ENCODE measurements at places on chromosomes 6 and 20.

- no peak for DNase-seq
These were observed 9.7 kb upstream of the CCN6 start for GRCh38 chr6:112044196-112044595.

DNA sequence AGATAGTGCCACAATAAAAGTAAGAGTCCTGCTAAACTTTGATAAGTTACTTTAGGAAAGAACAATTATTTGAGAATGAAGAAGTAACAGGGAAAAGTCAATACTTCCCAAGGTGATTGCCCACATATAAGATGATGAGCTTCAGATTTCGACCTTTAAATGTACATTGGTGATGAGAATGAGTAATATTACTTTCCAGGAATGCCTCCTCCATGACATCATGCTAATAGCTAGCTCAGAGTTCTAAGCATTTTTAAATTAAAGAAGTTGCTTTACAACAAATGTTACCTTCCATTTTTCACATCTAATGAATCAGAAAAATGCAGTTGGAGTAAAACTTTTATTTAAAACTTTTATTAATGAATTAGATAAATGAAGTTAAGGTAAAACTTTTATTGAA lies 22.5 kb upstream of the OPN5 start:
- DNase-seq = no peak

DNA sequence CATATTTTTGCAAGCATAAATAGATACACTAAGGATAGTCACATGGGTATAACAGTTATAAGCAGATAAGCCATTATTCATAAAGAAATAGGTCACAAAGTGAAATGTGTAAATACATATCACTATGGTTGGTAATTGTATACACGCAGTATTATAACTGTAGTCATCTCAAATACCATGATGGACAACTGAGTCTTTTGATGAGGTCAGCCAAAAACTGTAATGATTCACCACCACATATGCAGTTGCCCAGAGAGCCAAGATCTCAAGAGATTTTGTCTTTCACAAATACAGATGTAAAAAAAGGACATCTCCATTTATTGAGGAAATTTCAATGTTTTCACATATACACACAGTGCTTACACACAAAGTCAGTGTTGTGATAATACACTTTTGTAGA lies 28.3 kb downstream of the ZNF292 start:
- no peak for DNase-seq

DNA sequence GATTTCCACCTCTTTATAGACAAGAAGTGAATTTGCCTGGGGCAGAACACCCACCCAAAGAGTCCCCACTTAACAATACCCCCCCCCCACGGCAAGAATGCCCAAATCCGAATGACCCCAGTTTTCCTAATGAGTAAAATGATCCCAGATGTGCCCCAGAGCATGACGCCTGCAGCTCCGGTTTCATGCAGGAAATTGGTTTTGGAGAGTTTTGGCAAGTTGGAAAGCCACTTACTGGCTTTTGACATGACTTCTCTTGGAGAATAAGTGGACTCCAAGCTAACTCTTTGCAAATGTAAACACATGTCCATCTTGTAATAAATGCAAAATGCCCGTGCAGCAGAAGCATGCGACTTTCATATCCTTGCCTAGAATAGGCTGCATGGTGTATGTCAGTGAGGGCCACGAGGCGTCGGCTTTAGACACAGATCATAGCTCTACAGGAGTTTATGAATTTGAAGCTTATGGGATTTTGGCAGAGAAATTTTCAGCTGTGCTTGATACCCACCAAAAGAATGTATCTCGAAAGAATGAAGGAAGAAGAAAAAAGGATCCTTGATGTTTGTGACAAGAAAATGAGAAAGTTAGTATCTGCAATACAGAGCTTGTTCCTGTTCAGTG lies 24.2 kb downstream of the EDN3 start:
- no peak for DNase-seq

GRCh38 chr6:14787250-14787649 lies 458.6 kb upstream of the JARID2 start:
- no peak for DNase-seq

DNA sequence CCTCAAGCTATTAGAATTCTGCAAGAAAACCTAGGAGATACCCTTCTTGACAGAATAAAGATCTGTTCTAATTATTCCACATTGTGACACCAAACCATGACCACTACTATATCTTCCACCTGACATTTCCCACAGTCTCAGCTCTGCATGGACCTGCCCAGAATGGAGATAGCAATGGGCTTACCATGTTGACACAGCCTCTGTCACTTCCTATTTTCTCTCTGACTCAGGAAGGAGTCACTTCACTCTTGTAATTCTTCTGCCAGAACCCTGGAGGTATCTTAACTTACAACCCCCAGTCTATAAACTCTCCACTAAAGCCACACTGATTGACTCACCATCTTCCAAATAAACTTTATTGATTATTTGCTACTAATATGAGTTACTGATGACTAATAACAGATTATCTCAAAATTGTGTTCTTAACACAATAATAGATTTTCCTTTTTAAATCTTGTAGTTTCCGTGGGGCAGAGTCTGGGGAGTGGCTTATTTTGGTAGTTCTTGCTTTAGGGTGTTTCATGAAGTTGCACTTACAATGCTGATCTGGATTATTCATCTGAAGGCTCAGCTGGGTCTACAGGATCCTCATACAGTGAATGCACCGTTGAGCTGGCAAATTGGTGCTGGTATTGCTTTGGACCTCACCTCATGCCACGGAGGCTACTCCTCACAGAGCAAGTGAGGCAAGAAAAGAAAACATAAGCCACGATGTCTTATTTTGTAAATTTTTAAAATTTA lies 869.9 kb downstream of the KIF16B start:
- DNase-seq = no peak

DNA sequence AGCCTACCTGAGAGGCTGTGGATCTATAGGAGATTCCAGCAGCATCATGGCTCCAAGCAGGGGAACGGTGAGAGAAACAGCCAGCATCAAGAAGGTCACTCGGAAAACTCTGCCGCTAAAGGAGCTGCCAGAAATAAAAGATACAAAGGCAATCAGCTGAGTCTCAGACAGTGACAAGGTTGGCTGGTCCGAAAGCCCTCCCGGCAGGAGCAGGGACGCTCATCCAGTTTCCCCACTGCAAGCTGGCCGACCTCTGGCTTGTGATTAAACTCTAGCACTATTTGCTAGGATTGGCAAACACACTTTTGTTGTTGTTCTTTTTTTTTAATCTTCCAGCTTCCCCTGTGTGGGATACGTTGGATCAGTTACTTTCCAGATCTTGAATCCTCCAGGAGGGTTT lies 8.7 kb downstream of the APMAP start:
- no peak for DNase-seq

GRCh38 chr6:148561629-148562028 lies 185.2 kb upstream of the UST start:
- DNase-seq = no peak

DNA sequence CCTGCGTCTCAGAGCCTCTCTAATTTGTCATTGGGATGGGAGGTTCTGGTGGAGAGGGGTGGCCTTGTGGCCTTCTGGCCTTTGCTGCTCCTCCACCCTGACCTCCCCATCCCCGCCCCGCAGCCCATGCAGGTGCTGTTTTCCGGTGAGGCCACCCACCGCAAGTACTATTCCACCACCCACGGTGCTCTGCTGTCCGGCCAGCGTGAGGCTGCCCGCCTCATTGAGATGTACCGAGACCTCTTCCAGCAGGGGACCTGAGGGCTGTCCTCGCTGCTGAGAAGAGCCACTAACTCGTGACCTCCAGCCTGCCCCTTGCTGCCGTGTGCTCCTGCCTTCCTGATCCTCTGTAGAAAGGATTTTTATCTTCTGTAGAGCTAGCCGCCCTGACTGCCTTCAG lies 171.8 kb upstream of the RNF24 start:
- no peak for DNase-seq

DNA sequence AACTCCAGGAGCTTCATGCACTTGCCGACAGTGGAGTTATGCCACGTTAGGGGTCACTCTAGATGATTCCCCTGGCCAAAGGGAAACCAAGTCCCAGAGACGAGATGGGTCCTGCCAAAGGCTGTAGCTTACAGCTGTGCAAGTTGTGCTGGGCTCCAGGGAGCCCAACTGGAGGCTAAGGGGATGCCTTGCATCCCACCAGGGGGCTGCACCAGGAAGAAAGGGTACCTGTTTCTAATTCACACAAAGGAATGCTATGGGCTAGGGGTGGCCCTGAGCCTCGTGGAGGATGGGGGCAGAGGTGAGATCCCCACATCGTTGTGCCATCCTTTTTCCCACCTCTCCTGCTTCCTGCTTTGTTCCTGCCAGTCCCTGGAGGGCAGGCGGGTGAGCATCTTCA lies 23.7 kb upstream of the SCRT2 start:
- DNase-seq = no peak

DNA sequence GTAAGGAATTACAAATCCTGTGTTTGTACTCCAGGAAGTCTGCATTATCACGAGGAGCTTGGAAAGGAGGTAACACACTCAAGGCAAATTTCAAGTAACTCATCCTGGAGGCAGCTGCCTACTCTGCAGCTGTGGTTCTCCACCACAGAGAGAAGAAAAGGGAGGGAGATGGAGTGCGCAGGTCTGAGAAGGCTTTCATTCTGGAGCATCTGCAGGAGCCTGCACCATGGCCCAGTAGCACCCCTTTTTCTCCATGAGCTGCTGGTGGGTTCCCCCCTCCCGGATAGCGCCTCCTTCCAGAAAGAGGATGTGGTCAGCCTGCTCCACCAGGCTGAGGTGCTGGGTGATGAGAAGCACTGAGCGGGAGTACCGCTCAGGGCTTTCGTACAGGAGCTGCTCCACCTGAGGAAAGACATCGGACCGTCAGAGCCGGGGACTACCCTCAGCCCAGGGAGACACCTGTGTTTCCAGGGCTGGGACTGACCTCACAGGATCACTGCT lies 1.6 kb upstream of the PSMB8 start:
- DNase-seq = peak; percentile 64

DNA sequence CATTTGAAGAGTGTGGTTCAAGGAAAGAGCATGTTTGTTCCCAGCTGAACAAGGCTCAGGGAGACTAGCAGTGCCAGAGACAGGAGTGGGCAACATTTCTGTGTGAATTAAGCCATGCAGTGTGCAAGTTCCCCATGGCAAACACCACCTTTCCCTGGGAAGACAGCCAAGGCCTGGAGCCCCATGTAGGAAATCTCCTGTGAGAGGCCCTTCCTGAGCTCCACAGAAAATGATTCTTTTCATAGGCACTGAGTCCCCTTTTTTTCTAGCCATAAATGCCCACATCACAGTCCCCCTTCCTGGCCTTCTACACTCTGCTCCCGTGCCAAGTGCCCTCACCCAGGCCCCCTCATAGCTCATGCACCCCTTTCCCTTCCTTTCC lies 11.8 kb upstream of the TRAM2 start:
- no peak for DNase-seq

DNA sequence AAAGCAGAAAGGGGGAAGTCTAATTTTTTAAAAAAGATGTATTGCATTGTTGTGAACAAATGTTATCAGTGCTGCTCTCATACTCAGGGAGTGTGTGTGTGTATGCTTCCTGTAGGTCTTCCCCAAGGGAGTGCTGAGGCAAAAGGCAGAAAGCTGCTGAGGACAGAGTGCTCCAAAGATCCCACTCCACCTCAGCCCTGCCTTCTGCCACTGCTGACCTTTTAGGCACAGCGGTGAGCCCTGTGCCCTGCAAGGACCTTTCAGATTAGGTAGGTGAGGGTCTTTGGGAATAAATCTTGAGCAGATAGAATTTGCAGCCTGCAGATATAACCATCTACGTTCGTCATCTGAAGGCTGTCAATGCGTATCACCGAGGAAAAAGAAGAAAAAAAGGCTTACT lies 756.4 kb upstream of the MMS22L start:
- no peak for DNase-seq

- no peak for DNase-seq
These were observed 958.8 kb downstream of the TFAP2A start for GRCh38 chr6:9455864-9456658.

DNA sequence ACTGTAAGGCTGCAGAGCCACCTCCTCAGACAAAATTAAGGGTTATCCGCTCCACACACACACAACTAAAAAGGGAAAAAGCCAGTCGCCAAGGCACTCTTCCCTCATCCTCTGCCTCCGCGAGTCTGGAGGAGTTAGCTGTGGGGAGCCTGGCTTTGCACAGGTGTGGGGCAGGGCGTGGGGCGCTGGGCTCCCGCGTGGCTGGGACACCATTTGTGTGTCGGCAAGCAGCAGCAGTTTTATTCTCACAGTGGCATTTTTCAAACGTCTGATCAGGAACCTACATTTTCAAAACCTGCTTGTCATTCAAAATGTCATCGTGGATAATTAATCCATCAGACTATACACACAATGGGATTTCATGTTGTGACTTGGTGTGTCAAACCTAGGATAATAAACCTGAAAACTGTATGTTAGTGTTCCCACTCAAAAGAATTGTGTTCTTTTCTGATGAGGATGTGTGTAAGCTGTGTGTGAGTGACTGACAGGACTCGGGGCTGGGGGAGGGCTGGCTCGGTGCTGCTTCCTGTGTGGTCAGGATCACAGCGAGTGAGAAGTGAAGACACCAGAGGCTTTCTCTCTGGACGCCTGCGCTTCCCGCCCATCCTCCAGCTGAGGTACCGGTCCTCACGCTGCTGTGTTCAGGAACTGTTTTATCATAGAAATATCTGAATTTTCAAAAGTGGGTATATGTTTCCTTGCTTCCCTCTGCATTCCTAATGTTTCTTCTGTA lies 83.1 kb downstream of the IRF4 start:
- peak; percentile 23 for DNase-seq

- no peak for DNase-seq
These were observed 105.9 kb upstream of the PRSS16 start for GRCh38 chr6:27141529-27142015.

DNA sequence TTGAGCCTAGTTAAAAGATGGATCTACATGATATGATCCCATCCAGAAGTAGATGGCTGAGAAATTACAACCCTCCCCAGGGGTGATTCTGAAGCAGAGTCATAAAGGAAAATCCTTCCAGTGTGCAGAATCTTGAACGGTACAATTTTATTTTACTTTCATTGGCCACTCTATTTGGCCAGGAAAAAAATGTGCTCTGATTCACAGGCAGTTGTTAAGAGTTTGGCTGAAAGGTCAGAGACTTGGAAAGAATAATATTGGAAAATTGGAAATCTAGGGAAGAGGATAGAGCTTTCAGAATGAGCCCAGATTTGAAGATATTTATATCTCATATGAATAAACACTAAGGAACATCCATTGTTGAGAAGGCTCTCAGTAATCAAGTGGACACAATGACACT lies 1299.3 kb upstream of the GJE1 start:
- DNase-seq = no peak

DNA sequence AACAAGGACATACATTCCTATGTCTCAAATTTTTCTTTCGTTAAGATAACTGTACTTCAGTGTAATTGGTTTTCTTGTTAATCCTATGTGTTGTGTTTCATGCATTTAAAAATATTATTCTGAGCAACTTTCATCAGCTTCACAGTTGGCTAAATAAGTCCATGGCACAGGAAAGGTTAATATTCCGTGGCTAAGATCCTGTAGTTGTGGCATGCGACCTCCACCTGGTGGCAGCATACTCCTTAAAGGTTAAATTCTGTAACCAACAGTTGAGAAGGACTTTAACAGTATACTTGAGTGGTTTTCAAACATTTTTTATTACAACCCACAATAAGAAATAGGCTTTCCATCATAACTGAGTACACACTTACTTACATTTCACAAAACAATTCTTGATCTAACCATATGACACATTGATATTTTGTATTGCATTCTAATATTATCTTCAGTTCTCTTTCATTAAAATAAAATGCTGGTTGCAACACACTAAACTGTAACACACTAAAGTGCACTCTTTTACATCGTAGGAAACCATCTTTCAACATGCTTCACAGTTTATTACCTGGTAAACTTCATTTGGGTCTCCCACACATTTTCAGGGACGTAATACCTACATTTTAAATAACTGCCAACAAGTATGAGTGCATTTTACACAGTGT lies 118.3 kb downstream of the SLX4IP start:
- DNase-seq = peak; percentile 79

Data from suppressor macrophage (primary cell).